ENCODE measurements at places on chromosomes 11 and 22.

GRCh38 chr22:20885557-20886323, 26.9 kb downstream of the SNAP29 start:
- peak; percentile 75 for DNase-seq

- DNase-seq = no peak
Observed at GRCh38 chr11:73299751-73300150, 8.3 kb upstream of the ARHGEF17 start.

DNA sequence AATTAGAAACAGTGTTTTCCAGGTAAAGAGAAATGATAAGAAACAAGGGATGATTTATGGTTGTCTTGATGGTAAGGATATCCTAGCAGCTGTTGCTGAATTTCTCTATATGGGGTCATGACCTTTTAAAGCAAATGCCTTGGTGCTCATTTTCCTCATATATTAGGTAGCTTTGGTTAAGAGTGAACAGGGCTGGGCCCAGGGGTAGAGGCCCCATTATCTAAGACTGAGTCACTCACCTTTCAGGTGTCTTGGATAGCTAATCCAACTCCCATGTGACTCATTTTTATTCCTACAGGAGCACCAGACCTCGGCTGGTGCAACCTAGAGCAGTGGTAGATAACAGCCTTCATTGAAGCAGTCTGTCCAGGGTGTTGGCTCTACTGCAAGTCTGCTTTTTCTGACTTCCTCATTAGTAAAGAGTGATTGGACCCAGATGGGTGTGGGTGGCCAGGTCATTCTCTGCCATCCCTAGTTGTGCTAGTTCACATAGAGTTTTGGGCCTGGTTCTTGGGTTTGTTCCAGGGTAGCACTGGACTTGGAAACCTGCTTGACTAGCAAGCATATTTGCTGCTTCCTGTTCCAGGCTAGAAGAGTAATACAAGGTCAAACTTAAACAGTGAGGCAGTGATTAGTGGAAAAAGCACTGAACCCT, 37.4 kb downstream of the CTNND1 start:
- no peak for DNase-seq

DNA sequence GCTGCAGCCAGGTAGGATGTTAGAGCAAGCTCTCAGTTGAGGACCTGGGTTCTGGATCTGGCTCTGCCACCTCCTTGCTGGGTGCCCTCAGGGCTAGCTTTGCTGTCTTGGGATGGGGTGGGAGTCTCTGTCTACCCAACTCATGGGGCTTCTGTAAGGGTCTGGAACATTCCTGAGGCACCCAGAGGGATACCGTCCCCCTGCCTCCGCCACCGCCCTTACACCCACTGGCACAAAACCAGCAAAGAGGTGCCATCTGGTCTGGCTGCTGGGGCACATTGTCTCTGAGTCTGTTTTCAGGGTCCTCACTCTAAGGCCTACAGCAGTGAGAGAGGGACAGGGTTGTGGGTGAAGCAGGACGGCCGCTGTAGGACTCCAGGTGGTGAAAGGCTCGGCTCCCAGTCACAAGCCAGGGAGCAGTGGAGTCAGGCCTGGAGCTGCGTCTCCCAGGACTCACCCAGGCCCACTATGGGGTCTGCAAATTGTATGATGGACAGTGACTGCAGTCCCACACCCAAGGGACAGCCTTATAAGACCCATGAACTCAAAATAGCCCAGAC, 84.9 kb downstream of the MORC2 start:
- DNase-seq = no peak

- peak; percentile 95 for DNase-seq
Observed at GRCh38 chr11:65575568-65576231, at the start of gene EHBP1L1. TSS of gene EHBP1L1 (plus strand) at chr11:65576053. CDS start at chr11:65576303, 250 bp downstream.

DNA sequence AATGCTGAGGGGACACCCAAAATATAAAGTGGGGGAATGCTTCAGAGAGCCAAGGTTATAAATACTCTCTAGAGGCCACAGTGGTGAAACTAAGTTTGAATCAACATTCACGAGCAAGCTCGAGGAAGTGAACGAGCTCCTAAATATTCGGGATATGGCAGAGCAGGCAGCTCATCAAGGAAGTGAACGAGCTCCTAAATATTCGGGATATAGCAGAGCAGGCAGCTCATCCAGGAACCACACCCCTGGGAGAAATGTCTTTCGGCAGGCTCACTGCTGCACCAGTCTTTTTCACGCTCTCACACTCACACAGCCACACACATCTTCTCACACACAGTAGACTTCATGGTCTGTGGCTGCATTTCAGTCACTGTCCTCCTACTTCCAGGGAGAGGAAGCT, 787.5 kb downstream of the OPCML start:
- no peak for DNase-seq

DNA sequence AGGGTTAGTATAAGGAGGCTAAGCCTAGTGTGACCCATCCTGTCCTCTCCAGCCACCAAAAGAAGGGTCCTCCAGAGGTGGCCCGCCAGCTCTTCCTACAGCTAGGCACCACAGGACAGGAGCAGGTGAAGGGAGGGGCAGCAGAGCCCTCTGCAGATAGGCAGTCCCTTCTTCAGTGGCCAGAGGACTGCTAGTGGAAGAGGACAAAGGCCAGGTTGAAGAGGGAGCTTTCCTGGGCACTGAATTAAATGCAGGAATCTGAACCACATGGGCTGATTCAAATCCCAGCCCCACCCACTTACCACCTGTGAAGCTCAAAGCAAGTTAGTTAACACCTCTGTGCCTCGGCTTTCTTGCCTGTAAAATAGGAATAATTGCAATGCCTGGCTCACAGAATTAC, 409.5 kb downstream of the NXPE2 start:
- no peak for DNase-seq

DNA sequence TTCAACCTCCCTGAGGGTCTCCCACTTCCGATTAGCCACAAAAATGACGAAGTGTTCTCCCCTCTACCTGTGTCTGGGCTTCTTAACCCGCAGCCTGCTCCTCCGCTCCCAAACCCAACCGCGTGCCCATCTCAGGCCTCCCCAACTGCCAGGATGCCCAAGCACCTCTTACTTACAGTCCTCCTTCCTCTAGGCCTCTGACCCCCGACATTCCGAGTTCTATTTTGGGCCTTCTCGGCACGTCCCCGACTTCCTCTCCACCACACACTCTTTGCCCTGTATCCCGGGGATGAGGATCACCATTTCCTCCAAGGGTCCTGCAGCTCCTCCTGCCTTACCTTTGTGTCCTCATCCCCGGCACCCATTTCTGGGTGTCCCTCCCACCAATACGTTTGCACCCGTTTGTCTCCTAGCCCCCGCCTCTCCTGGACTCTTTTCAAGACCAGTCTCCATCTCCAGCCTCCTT, 388 bp upstream of the MUS81 start:
- no peak for DNase-seq

DNA sequence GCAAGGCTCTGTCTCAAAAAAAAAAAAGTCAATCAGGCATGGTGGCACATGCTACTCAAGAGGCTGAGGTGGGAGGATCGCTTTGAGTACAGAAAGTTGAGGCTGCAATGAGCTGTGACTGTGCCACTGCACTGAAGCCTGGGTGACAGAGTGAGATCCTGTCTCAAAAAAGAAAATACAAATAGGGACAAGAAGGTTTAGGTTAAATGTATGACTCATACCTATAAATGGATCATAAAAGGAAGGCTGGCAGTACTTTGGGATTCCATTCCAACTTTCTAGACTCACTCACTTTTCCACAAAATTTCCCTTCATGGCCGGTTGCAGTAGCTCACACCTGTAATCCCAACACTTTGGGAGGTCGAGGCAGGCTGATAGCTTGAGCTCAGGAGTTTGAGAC, 25.6 kb upstream of the OSBP start:
- no peak for DNase-seq

GRCh38 chr11:66231561-66231960, 36.9 kb upstream of the RAB1B start:
- DNase-seq = no peak

GRCh38 chr11:96393753-96394348, 4.0 kb downstream of the JRKL start:
- peak; percentile 40 for DNase-seq

DNA sequence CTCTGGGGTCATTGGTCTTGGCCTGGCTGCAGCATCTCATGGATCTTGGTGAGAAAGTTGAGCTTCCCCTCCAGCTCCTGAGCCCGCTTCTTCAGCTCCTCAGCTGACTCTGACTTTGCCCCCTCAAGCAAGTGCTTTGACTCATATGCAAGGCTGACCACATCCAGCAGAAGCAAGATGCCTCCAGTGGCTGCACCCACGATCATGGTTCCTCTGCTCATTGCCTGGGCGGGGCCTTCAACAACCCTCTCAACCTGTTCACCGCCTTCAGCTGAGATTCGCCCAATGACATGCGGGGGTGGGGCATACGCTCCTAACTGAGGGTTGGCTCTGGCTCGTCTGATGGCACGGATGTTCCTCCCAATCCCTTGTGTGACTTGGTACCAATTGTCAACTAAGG, 11.9 kb downstream of the APOL2 start:
- no peak for DNase-seq

GRCh38 chr22:48799227-48799970, 1028.3 kb downstream of the BRD1 start:
- DNase-seq = no peak

DNA sequence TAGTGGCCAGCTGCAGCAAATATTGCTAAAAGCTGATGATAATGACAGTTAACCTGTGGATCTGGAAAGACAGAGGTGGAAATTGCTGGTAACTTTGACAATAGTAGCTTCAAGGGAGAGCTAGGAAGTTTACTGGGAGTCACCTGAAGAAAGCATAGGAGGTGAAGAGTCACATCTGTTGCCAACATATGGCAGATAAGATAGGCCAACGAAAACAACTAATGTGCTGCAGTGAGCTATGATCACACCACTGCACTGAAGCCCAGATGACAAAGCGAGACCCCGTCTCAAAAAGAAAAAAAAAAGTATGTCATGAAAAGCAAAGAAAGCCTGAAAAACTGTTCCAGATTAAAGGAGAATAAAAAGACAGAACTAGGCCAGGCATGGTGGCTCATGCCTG, 4.3 kb upstream of the PRDM10 start:
- no peak for DNase-seq

DNA sequence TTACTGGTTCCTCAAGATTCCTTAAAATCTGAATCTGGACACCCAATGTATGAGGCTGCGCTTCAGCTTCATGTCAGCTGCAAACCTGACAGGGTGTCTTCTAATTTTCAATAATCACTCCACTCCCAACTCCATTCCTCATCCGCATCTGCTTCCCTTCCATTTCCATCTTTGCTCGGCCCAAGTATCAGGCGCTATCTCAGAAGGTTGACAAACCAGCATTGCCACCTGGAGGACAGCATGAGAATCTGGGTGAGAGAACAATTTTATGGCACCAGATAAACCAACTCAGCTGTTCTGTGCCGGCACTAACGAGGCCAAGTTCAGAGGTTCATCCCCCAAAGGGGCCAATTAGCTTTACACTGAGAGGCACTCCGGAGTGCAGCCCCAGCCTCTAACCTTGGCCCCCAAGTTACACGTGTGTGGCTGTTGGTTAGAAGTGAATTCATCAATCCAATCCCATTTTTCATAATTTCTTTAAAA, 79.1 kb upstream of the LMO2 start:
- DNase-seq = peak; percentile 73

- no peak for DNase-seq
Observed at GRCh38 chr11:112903340-112903739, 57.9 kb upstream of the NCAM1 start.

GRCh38 chr22:44425694-44426045, 72.4 kb downstream of the RTL6 start:
- no peak for DNase-seq

DNA sequence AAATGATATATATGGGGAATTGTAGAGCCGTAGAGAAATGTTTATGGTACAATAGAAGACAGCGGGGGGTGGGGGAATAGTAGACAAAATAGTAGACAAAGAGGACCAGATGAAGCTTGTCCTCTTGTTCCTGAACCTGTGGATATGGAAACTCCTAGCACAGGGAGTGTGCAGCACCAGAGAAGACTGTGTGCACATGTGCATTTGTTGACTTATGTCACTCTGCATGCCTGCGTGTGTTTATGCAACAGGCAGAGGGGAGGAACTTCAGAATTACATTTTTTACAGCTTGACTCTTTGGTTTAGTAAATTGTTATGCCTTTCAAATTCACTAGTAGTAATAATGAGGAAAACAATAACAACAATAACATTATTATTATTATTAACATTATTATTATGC, 36.0 kb downstream of the TENM4 start:
- DNase-seq = no peak

- DNase-seq = peak; percentile 44
Observed at GRCh38 chr11:96075532-96075959, 151.6 kb upstream of the MTMR2 start.

DNA sequence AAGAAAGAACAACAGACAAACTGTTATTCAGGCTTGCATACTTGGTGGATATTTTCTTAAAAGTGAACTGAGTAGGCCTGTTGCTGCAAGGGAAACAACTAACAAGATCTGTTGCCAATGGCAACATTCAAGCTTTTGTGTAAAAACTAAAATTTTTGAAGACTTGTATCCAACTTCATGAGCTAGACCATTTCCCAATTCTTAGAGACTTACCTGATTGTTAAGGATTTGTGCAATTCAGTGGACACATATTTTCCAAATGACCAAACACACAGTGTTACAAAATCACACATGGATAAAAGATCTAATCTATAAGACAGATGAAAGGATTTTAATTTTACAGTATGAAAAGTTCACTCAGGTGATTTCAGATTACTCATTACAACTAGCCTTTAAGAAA, 564.1 kb downstream of the CNTN5 start:
- DNase-seq = no peak

DNA sequence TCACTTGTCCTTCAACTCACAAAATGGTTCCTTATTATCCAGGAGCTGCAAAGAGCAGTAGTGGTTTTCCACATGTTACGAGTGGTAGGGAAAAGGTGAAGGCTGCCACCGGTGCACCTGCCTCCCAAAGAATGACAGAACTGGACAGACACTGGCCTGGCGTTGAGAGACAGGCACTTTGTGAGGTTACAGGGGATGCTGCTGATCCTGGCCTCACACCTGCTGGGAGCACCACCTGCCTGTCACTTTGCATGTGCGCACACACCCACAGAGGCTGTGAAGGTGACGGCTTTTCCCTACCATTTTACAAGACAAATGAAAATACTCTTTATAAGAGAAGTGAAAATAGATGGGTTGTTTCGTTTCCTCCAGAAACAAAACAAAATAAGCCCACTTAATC, 175.3 kb upstream of the B3GAT1 start:
- DNase-seq = no peak

GRCh38 chr11:279040-279965, 1.1 kb downstream of the NLRP6 start:
- no peak for DNase-seq

GRCh38 chr11:69022260-69022659, 9.2 kb upstream of the MRGPRF start:
- DNase-seq = no peak

- no peak for DNase-seq
Observed at GRCh38 chr11:3613998-3614741, 27.6 kb downstream of the ART5 start.

DNA sequence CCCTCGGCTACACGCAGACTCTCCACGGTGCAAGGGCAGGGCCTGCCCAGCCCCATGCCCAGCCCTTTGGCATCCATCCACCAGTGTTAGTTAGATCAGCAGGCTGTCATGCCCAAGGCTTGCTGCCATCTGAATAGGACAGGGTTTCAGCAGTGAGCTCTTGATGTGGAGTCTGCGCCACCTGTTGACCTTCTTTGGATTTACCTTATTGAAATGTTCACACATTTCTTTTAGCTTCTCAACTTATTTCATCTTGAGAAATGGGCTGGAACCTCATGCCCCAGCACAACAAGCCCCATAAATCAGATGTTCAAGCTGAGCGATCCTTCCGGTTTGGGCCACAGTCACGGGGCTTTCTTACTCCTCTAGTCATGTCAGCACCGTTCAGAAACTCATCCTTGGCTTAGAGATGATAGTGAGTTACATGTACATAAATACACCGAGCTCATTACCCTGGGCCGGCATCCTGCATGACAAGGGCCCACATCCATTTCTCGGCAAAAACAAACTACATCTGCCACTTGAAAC, 61.7 kb downstream of the PARVB start:
- peak; percentile 78 for DNase-seq

Data from GM13977 (cell line).